Ovary (tissue), 10 donors: ENCODE measurements at places on chromosomes 16 and 17. TPM values are rescaled to one million over a fixed set of nuclear protein-coding genes. Genes with fewer than 3 reads are reported as not detected.

TNFSF12 gene
- 59.6 TPM for total RNA-seq

GRCh38 chr16:64589836-64590235 lies 532.0 kb downstream of the CDH11 start:
- no peak overlapping the region for H3K27ac ChIP-seq
- no peak for DNase-seq
- no peaks in the 10 kb centered on the region for H3K4me1 ChIP-seq
- no peaks in the 10 kb centered on the region for H3K27me3 ChIP-seq

DNA sequence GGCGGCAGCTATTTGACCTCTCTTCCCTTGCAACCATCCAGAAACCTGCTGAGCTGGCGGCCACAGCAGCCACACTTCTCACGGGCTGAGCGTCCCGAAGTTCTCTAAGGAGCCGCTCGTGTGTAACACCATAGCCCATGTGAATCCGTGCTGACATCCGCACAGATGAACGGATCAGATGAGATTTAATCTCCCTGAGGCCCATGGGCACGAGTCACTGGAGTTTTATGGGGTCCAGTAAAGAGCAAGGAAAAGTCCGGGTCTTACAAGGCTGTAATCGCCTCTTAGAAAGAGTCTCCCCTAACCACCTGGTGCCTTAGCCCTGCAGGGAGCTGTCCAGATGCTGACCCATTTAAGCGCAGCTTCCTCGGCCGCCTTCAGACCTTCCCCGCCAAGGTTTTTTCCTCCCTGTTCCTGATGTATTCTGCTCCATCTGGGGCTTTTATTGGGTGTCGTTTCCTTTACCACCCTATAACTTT lies 5.5 kb upstream of the CACNG5 start:
- no peaks in the 10 kb centered on the region for H3K27me3 ChIP-seq
- H3K4me3 ChIP-seq, result no peak overlapping the region
- peak; percentile 60 for DNase-seq
- no peaks in the 10 kb centered on the region for H3K36me3 ChIP-seq
- H3K4me1 ChIP-seq, result no peaks in the 10 kb centered on the region
- H3K27ac ChIP-seq, result no peak overlapping the region

- H3K36me3 ChIP-seq, result no peaks in the 10 kb centered on the region
- H3K27me3 ChIP-seq, result no peaks in the 10 kb centered on the region
- H3K27ac ChIP-seq, result peak overlapping the region; percentile 28
- DNase-seq, result no peak
- no peak overlapping the region for H3K4me3 ChIP-seq
- H3K4me1 ChIP-seq, result peaks cover 12% of the 10 kb centered on the region
Observed at GRCh38 chr16:27723711-27724481, 174.0 kb downstream of the KATNIP start.

DNA sequence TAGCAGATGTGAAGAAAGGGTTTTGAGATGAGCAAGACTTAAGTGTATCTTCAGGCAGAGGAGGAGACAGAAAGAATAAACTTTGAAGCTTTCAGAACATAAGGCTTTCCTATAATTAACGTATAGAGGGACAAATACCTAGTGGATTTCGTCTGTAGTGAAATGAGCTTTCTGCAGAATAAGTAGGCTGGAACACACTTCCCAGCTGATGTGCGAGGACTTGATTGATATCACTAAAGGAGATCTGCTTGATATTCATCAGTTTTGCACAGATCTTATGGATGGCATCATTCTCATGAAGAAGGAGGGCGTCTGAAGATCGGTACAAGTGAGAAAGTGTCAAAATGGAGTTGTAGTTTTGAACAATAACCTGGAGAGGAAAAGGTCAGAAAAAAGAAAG lies 14.8 kb downstream of the TUBD1 start:
- H3K4me3 ChIP-seq, result no peak overlapping the region
- no peak overlapping the region for H3K27ac ChIP-seq
- no peaks in the 10 kb centered on the region for H3K4me1 ChIP-seq
- H3K27me3 ChIP-seq, result no peaks in the 10 kb centered on the region

GRCh38 chr16:49937886-49938285 lies 82.0 kb upstream of the ZNF423 start:
- no peak for DNase-seq
- no peak overlapping the region for H3K27ac ChIP-seq
- no peaks in the 10 kb centered on the region for H3K27me3 ChIP-seq
- no peak overlapping the region for H3K4me3 ChIP-seq

GRCh38 chr16:9977333-9977897 lies 204.8 kb downstream of the GRIN2A start:
- no peaks in the 10 kb centered on the region for H3K4me1 ChIP-seq
- DNase-seq, result no peak
- H3K27ac ChIP-seq, result no peak overlapping the region
- no peaks in the 10 kb centered on the region for H3K36me3 ChIP-seq

DNA sequence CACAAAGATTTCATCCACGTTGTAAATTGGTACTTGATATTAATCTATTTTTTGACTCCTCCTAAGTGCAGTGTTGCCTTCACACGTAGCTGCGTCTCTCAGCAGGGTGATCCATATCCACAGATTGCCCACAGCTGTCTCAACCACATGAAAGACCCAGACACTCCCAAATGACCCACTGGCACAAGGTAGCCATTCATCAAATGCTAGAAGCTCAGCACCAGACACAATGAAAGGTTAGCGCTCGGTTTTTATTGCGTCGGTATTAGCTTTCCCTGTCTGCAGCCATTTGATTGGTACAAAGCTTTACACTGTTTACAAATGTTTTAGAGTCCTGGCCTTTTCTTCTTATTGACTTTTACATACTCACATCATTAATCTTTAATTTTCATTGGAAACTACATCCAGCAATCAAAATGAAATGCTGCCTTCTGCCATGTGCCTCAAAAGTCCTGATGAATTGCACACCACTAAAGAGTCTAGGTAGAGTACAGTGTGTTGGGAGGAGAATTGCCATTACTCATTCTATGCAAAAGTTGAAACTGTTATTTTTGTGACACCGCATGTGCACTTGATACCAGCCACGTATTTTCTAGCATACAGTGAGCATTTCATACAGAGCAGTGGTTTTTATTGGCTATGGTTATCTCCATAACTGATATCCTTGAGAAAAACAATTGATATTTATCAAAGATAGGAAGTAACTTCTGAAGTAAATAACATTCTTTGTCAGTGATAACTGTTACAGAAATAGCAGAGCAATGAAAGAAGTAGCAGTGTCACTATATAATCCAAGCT lies 127.3 kb upstream of the NUDT7 start:
- no peak for DNase-seq
- no peak overlapping the region for H3K4me3 ChIP-seq
- no peak overlapping the region for H3K27ac ChIP-seq
- no peaks in the 10 kb centered on the region for H3K4me1 ChIP-seq
- no peaks in the 10 kb centered on the region for H3K36me3 ChIP-seq
- no peaks in the 10 kb centered on the region for H3K27me3 ChIP-seq
